ENCODE measurements at places on chromosomes 3 and 15.
A peak's percentile ranks its signal among the peaks of the same experiment; 100 is the strongest.

DNA sequence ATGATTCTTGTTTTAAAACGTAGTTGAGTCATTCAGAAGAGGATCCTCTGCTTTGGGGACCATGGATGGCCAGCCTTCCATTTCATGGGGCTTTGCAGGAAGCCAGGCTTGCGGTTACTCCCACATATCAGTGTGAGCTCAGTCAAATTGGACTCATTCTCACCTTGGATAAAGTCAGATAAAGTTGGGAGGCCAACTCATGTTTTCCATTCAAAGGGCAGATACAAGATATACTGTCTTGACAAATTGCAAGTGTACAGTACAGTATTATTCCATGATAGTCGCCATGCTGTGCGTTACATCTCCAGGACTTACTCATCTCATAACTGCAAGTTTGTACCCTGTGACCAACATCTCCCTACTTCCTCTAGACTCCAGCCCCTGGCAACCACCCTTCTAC lies 25.5 kb upstream of the B3GNT5 start:
- DNase-seq, result no peak

GRCh38 chr3:124845406-124845805 lies 41.8 kb downstream of the ITGB5 start:
- DNase-seq, result no peak

DNA sequence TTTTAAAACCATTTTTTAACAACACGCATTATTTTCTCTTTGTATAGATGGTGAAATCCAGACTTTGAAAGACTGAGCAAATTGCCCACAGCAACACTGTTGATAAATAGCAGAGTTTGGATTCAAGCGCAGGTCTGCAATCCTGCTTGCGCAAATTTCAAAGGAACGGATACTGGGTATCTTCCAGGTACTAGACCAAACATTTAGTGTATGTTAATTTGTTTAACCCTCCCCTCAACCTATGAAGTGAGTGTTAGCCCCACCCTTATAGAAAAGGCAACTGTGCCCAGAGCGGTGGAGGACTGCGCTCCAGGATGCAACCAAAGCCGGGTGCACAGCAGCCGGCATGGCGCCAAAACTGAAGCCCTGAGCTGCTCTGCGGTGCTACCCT lies 103.8 kb downstream of the CPN2 start:
- no peak for DNase-seq

- DNase-seq, result no peak
Measured at GRCh38 chr3:113212844-113213375, 1.6 kb downstream of the BOC start.

GRCh38 chr15:28017423-28017924 lies 81.6 kb downstream of the OCA2 start:
- DNase-seq, result peak; percentile 36

DNA sequence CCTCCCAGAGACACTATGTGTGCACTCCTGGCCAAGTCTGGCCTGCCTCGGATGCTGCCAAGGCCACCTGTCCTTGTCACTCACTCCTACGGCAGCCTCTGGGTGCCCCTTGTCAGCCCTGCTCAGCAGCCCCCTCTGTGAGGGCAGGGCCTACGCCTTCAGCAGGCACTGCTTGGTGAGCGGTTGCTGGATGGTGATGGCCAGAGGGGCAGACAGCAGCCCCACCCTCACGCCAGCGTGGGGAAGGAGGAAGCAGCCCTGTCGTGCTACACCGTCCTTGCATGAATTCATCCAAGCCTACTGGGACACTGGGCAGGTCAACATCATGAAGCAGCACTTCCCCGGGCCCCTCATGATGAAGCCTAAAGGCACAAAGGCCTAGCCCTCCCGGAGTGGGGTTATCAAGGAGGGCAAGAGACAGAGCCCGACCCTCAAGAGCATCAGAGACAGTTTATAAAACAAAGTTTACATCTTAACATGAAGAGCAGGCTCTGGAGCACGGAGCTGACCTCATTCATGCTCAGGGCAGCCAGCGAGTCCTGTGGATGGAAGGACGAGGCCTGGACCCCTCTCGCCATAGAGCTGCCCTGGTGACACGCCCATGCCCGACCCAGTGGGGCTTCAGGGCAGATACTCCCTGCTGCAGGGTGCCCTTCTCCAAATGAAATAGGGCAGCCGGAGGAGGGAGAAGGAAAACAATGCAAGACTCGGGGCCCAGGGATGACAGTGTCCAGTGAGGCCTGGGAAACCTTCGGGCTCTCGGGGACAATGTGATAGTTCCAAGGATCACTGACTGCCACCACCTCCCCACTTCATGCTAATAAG lies 25.3 kb downstream of the CHDH start:
- DNase-seq, result no peak

GRCh38 chr3:31671451-31671850 lies 138.7 kb downstream of the STT3B start:
- DNase-seq, result no peak

DNA sequence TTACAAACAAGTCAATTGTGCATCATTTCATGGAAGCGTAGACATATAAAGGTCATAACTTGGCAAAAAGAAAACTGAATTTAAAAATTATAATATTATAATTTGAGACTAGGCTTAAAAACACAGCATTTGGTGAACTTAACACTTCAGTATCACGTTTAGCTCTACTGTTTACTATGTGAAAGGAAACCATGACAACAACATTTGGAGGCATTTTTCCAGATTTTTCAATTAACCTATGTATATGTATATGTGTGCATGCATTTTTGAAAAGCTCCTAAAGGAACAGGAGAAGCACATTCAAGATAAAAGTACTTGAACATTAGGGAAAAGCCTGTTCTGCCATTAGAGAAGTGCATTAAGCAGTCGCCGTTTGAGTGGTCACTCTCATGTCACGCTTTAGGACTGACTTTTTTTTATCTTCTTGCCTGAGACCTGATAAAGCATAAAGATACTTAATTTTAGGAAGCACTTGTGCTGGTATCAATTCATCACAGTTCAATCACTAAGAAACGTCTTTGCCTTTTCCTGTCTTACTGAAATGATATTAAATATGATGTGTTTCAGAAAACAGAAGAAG lies 156.0 kb downstream of the NAALADL2 start:
- DNase-seq, result no peak

DNA sequence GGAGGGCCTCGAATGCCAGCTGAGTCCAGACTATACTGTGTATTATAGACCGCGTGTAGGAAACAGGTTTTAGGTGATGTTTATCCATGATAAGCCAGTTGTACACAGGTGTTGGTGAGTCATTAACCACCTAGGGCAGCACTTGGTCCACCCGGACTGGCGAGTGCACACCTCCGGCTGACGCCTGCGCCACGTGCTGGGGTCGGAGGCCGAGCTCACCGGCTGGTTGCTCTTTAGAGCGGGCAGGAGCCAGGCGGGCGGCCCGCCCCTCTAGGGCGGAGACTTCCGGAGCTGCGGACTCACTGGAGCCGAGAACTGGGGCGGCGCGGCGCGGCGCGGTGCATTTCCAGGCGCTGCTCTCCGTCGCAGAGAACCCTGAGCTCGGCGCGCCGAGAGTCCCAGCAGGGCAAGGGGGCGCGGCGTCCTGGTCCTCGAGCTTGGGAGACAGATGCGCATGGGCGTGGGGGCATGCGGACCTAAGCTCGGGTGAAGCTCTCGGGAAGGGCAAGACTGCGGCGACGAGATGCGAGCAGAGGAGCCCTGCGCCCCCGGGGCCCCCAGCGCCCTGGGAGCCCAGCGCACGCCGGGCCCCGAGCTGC lies at the start of gene ESYT3:
Gene ESYT3, plus strand, starts transcription at position 341 of the 599 bp plus-strand sequence. Its CDS starts 183 bp downstream, at position 524.
- peak; percentile 68 for DNase-seq

DNA sequence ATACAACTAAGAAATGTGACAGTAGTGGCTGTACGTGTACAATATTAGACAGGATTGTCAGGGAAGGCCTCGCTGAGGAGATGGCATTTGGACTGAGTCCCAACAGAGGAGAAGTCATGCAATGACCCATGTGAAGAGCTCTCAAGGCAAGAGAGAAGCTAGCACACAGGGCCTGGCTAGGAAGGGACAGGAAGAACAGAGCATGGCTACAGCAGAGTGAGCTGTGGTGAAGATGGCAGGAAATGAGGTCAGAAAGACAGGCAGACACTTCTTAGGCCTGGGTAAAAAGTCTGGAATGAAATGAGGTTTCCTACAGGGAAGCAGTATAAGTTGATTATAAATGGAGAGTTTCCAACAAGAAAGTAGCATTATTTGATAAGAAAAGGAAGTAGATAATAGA lies 33.2 kb upstream of the LEKR1 start:
- no peak for DNase-seq

Data from renal pelvis (tissue), 12 donors.